Stimulated activated CD8-positive, alpha-beta memory T cell treated with anti-CD3 and anti-CD28 coated beads, Interleukin-7, amount 100 ng/mL, for 24 hours (primary cell): ENCODE measurements at places on chromosomes 5 and 9.

- no peak for DNase-seq
Observed at GRCh38 chr9:124784509-124784908, 7.6 kb downstream of the OLFML2A start.

- no peak for DNase-seq
Observed at GRCh38 chr9:125969462-125969861, 222.3 kb downstream of the PBX3 start.

- DNase-seq: no peak
Observed at GRCh38 chr5:73488806-73489205, 9.4 kb upstream of the BTF3 start.

DNA sequence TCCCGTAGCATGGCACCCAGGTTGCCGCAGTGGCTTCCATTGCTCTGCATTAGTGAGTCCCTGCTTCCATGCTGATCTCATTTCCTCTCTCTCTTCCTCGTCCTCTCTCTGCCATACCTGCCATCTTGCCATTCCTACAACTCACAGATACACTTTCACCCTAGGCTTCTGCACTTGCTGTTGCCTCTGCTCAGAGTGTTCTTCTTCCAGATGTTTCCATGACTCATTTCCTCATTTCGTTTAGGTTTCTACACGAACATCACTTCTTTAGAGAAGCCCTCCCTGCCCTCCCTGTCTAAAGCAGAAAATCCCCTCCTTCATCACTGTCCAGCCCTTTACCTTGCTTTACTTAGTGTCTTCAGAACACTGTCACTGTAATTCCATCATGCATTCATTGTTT is 115.2 kb upstream of the WWC1 start:
- no peak for DNase-seq
